HCT116 (cell line): ENCODE measurements at places on chromosomes 1 and 21. TPM values are rescaled to one million over a fixed set of nuclear protein-coding genes. Genes with fewer than 3 reads are reported as not detected.

DNA sequence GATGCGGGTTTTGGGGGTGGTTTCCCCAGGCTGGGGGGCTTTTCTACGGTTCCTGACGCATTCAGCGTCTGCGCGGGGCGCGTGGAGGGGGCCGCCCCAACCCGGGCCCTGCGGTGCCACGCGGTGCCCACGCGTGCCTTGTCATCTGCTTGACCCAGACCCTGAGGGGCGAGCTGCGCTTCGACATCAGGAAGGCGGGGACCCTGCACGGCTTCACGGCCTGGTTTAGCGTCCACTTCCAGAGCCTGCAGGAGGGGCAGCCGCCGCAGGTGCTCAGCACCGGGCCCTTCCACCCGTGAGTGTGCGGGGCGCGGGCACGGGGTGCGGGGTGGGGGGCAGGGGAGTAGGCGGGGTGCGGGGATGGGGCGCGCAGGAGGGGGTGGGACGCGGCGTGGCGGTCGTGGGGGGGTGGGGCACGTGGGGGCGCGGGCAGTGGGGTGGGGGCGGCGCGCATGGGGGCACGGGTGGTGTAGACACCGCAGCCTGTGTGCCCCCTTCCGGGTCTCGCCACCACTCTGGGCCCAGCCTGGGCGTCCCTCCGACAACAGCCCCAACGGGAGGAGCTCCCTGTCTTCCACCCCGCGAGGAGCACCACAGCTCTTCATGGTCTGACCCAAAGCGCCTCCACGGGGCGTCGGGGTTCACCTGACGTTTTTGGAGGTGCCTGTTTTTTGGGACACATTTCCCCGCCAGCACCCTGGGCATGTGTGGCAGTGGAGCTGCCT is 26.3 kb downstream of the PRMT2 start:
- H3K27me3 ChIP-seq = no peaks in the 10 kb centered on the region
- DNase-seq = no peak
- no peak overlapping the region for H3K4me3 ChIP-seq
- H3K4me1 ChIP-seq = no peaks in the 10 kb centered on the region; the same call in 1 of the 2 replicates
- H3K27ac ChIP-seq = no peak overlapping the region
- 0 out of 2 replicates have a peak, but pooled peaks cover 4% of the 10 kb centered on the region for H3K36me3 ChIP-seq

DNA sequence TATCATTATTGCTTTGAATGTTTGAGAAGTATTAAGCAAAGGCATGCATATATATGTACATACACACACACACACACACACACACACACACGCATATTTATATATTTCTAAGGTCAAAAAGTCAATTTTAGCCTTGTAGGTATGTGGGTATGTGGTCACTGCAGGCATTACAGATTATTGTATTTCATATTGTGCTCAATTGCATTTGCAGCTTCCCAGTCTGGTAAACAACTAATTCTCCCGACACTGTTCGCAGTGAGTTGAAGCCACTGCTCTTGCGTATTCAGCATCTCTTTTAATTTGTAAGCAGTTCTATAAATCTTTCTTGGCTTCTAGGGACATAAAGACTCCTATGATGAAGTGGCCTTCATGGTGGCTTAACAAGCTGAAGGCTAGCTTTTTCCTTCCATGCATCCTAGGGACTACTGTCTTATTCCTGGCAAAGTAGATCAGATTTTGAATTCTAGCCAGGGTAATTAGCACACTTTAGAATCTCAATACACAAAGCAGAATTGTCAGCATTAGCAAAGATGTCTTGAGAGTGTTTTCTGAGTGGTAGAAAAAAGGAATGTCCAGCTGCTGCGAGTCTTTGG is 368.6 kb upstream of the NEGR1 start:
- no peaks in the 10 kb centered on the region for H3K27me3 ChIP-seq
- no peaks in the 10 kb centered on the region for H3K36me3 ChIP-seq
- no peak overlapping the region for H3K27ac ChIP-seq
- H3K4me1 ChIP-seq = no peaks in the 10 kb centered on the region
- H3K4me3 ChIP-seq = no peak overlapping the region
- DNase-seq = no peak

DNA sequence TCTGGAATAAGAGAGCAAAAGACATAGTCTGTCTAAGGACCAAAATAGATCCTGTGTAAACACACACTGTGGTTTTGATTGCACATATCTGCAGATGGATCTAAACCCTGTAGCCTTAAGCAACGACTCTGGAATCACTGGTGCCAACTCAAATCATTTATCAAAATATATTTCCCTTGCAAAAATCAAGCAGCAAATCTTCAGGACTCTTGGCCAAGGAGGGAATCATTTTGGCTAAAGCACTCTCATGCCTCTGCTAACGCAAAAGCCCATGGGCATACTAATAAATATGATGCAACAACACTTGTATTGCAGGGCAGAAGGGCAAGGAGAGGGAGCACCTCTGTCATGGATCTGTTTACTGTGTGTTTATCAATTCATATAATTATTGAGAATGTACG is 155.4 kb upstream of the DUSP10 start:
- H3K27ac ChIP-seq = no peak overlapping the region
- no peaks in the 10 kb centered on the region for H3K27me3 ChIP-seq
- DNase-seq = no peak
- H3K36me3 ChIP-seq = no peaks in the 10 kb centered on the region

GRCh38 chr1:115714572-115715141 is 53.9 kb downstream of the CASQ2 start:
- no peaks in the 10 kb centered on the region for H3K36me3 ChIP-seq
- H3K4me3 ChIP-seq = no peak overlapping the region
- H3K27me3 ChIP-seq = no peaks in the 10 kb centered on the region; the same call in 1 of the 2 replicates
- no peak overlapping the region for H3K27ac ChIP-seq

- no peak overlapping the region for H3K27ac ChIP-seq
- no peaks in the 10 kb centered on the region for H3K36me3 ChIP-seq
- no peak for DNase-seq
- H3K4me3 ChIP-seq = no peak overlapping the region
- no peaks in the 10 kb centered on the region for H3K27me3 ChIP-seq
Observed at GRCh38 chr1:151912973-151913372, 3.7 kb upstream of the THEM4 start.

- no peaks in the 10 kb centered on the region for H3K27me3 ChIP-seq
- no peak for DNase-seq
- H3K4me3 ChIP-seq = no peak overlapping the region
- no peaks in the 10 kb centered on the region for H3K36me3 ChIP-seq
- no peak overlapping the region for H3K27ac ChIP-seq
Observed at GRCh38 chr1:32904797-32905196, 3.6 kb upstream of the TMEM54 start.

GRCh38 chr21:34669149-34669879 is 520 bp downstream of the CLIC6 start:
- H3K4me1 ChIP-seq = no peaks in the 10 kb centered on the region
- no peak for DNase-seq
- no peak overlapping the region for H3K27ac ChIP-seq
- no peaks in the 10 kb centered on the region for H3K27me3 ChIP-seq
- H3K4me3 ChIP-seq = no peak overlapping the region
- H3K36me3 ChIP-seq = no peaks in the 10 kb centered on the region

DNA sequence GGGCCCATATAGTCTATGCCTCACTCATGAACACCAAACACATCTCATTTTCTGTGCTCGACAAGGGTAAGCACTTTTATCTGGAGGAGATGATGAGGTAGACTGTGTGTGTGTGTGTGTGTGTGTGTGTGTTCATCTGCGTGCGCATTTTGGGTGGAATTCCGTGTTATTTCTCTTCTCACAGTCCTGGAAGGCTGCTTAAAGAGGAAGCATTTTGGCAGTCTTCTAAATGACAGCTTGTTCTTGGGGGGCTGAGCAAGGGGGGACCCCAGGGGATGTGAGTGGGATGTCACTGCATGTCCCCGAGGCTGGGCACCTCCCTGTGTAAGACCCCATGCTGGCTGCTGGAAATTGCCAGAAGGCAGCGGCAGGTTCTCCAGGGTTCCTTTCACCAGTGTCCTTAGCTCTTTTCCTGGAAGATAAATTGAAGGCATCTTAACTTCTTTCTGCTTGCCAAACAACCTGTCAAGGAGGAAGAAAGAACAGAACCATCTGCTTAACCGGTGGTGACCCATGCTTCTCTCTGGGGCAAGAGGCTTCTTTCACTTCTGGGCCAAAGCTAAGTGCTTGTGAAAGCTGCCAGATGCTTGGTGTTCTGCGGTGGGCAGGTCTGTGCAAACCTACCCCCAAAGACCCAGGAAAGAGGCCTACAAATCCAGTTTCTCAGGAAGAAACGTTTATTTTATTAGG is 9.9 kb upstream of the RD3 start:
- no peaks in the 10 kb centered on the region; the same call in 1 of the 2 replicates for H3K27me3 ChIP-seq
- DNase-seq = no peak
- no peaks in the 10 kb centered on the region for H3K36me3 ChIP-seq
- H3K4me3 ChIP-seq = no peak overlapping the region
- no peaks in the 10 kb centered on the region for H3K4me1 ChIP-seq
- no peak overlapping the region for H3K27ac ChIP-seq

DNA sequence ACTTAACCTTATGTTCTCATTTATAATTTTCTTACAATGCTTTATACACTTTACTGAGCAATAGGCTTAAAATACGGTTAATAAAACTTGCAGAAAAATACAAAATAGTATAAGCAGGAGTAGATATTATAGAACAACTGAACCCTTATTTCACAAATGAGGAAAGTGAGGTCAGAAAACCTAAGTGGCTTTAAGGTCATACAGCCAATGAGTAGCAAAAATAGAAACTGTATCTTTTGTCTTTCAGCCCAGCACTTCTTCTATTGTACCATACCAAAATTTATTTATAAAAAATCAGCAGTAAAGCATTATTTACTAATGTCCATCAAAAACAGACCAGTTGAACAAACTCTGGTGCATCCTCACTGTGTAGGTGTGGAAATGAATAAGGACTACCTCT is 11.6 kb downstream of the FBXO42 start:
- DNase-seq = no peak
- H3K4me3 ChIP-seq = no peak overlapping the region
- no peaks in the 10 kb centered on the region for H3K4me1 ChIP-seq

GRCh38 chr1:246199086-246199645 is 307.9 kb downstream of the SMYD3 start:
- no peaks in the 10 kb centered on the region for H3K4me1 ChIP-seq
- no peaks in the 10 kb centered on the region for H3K27me3 ChIP-seq
- H3K4me3 ChIP-seq = no peak overlapping the region
- DNase-seq = no peak

DNA sequence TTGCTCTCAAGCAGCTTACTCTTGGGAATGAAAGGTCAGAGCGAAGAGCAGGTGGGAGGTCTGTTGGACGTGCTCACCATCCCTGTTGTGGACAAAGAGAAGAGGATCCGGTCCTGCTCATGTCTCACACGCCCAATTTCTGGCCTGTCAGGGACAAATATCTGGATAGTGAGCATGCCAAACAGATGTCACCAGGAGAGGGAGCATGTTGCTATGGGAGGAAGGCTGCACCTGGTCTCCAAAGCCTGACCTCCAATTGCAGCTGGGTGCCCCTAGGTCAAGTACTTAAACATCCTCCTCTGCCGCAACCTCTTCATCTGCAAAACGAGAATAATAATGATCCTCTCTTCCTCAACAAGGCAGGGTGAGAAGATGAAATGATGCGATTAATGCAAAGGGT is 53.4 kb downstream of the DMRTA2 start:
- peaks cover 37% of the 10 kb centered on the region for H3K27me3 ChIP-seq
- H3K36me3 ChIP-seq = no peaks in the 10 kb centered on the region
- H3K4me1 ChIP-seq = no peaks in the 10 kb centered on the region
- no peak for DNase-seq
- no peak overlapping the region for H3K4me3 ChIP-seq
- no peak overlapping the region for H3K27ac ChIP-seq

GRCh38 chr21:36082237-36082664 is 12.4 kb downstream of the CBR1 start:
- no peak overlapping the region for H3K4me3 ChIP-seq
- no peak overlapping the region for H3K27ac ChIP-seq
- no peaks in the 10 kb centered on the region for H3K4me1 ChIP-seq
- H3K36me3 ChIP-seq = no peaks in the 10 kb centered on the region
- DNase-seq = no peak

GRCh38 chr1:118985640-118986554 is 2.2 kb downstream of the TBX15 start:
- H3K36me3 ChIP-seq = no peaks in the 10 kb centered on the region
- H3K27ac ChIP-seq = no peak overlapping the region
- H3K4me3 ChIP-seq = no peak overlapping the region
- no peaks in the 10 kb centered on the region for H3K4me1 ChIP-seq
- no peak for DNase-seq

DNA sequence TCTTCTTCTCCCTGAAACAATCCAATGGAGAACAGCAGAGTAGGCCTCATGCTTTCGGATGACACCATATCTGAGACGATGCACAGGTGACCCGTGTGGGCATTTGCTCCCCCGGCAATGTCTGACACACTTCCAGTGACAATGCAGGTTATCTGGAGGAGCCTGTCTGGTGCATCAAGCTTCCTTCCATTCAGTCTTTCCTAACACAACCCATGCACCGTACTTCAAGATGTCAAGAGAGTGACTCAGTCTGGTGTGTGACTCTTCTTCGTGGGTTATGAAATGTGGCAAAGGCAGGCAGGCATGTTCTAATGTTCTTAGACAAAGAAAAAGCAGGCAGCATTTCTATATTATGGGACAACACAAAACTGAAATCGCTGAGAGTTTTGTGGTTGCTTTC is 159.1 kb downstream of the EDEM3 start:
- no peak overlapping the region for H3K27ac ChIP-seq
- no peaks in the 10 kb centered on the region for H3K4me1 ChIP-seq
- H3K27me3 ChIP-seq = no peaks in the 10 kb centered on the region
- H3K36me3 ChIP-seq = no peaks in the 10 kb centered on the region
- DNase-seq = no peak
- no peak overlapping the region for H3K4me3 ChIP-seq

- no peaks in the 10 kb centered on the region for H3K27me3 ChIP-seq
- no peaks in the 10 kb centered on the region for H3K4me1 ChIP-seq
- DNase-seq = no peak
- H3K4me3 ChIP-seq = no peak overlapping the region
Observed at GRCh38 chr1:107415241-107415640, 274.4 kb downstream of the NTNG1 start.

DNA sequence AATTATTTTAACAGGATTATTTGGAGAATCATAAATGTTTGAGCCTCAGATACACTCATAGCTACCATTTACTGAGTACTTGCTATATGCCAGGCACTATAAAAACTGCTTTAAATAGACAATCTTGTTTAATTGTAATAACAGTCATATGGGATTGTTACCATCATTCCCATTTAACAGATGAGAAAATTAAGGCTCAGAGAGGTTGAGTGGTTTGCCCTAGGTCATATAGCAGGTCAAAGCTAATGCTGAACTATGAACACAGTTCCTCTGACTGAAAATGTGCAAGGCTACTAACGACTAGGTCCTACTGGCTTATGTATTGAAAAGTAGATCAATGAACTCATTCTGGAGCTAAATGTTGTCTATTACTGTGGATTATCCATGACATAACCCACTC is 63.4 kb downstream of the DDR2 start:
- no peaks in the 10 kb centered on the region for H3K27me3 ChIP-seq
- H3K4me3 ChIP-seq = no peak overlapping the region
- no peak overlapping the region for H3K27ac ChIP-seq
- no peak for DNase-seq
- H3K36me3 ChIP-seq = no peaks in the 10 kb centered on the region

REN gene
- 0.47 TPM for total RNA-seq

PCBP3 gene
- total RNA-seq = 3.1 TPM

MPL gene
- not detected for total RNA-seq

POMGNT1 gene
- 97.7 TPM for total RNA-seq

CYYR1 gene
- total RNA-seq = 0.12 TPM

NOS1AP gene
- 5.3 TPM for total RNA-seq
